ENCODE measurements at places on chromosomes 4 and X.

DNA sequence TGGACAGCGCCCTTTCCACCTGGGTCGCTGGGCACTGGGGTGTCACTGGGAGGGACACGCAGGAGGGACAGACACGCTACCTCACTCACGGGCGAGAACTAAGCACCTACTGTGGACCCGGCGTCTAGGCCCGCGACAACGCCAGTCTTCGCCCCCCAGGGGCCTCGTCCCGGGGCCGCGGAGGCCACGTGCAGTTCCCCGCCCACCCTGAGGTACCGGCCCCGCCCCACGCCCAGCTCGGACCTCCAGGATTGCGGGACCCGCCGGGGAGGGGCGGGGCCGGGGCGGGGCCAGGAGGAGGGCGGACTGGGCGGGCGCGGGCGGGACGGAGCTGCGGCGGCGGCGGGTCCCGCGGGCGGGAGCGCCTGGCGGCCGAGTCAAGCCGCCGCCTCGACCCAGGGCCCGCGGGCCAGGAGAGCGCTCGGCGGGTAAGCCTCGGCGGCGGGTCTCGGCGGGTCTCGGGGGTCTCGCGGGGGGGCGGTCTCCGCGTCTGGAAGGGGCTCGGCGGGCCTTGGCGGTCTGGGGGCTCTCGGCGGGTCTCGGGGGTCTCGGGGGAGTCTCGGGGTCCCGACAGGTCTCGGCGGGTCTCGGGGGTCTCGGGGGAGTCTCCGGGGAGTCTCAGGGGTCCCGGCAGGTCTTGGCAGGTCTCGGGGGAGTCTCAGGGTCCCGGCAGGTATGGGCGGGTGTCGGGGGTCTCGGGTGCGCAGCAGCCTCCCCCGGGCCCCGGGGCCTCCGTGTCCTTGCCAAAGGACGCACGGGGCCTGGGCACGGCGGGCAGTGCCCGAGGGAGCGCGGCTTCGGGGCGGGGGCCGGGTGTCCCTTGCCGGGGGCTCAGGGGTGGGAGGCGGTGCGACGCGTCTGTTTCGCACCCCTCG is at the start of gene SH3BP2:
Gene SH3BP2 (plus strand): TSS at position 375 of the 875 bp plus-strand sequence. CDS start 27,533 bp downstream, outside the sequence.
- DNase-seq = peak; percentile 60

DNA sequence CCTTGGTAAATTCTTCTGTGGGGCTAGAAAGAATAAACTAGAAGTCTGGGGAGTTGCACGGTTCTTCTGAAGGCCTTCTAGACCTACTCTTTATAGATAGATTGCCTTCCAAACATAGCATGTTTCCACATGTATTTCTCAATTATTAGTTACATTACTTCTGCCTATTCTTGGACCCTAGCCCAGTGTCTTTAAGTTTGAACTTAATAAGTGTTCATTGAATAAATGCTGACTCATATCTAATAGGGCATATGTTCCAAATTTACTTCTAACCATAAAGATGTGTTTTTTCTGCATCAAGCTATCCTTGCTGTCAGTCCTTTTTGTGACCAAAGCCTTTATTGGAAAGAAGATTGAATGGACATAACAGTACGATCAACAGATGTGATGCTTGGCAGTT is 503.6 kb upstream of the ZFP42 start:
- DNase-seq = no peak

DNA sequence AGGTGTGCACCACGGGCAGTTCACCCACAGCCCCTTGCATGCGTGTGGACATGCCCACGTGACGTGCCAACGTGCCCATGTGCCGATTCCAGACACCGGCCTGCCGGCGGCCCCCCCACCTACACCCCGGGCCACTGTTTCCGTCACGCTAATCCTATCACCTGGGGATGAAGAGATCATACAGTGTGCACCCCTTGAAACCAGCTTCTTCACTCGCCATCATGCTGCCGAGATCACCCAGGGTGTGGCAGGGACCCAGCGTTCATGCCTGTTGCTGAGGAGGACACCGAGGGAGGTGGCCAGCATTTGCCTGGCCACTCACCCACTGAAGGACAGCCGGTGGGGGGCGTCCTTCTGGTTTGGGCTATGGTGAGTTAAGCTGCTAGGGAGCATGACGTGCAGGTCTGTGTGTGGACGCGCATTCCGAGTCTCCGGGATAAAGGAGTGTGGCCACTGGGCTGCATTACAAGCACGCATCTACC is 14.1 kb downstream of the CTBP1 start:
- DNase-seq = no peak

- DNase-seq = no peak
Measured at GRCh38 chr4:2829321-2829932, 14.2 kb upstream of the ADD1 start.

DNA sequence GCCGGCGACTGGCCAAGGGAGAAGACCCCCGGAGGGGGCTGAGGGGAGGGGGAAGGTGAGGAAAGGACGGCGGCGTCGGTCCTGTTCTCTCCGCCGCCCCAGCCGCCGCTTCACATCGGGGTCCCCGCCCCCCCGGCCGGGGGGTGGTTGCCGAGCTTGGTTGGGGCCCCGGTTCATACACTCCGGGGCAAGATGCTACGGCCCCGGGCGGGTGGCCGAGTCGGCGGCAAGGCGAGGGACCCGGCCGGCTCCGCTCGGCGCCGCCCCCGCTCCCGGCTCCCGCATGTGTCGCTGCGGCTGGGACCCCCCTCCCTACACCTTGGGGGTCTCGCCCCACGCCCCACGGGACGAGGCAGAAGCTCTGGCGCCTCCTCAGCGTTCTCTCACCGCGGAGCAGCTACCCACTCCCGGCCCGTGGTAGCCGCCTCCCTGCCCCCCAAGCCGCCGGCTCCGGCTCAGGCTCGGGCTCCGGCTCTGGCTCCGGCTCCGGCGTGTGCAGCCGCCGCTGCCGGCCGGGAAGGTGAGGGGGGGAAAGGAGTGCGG is 461 bp downstream of the FBXW7 start:
- DNase-seq = no peak

DNA sequence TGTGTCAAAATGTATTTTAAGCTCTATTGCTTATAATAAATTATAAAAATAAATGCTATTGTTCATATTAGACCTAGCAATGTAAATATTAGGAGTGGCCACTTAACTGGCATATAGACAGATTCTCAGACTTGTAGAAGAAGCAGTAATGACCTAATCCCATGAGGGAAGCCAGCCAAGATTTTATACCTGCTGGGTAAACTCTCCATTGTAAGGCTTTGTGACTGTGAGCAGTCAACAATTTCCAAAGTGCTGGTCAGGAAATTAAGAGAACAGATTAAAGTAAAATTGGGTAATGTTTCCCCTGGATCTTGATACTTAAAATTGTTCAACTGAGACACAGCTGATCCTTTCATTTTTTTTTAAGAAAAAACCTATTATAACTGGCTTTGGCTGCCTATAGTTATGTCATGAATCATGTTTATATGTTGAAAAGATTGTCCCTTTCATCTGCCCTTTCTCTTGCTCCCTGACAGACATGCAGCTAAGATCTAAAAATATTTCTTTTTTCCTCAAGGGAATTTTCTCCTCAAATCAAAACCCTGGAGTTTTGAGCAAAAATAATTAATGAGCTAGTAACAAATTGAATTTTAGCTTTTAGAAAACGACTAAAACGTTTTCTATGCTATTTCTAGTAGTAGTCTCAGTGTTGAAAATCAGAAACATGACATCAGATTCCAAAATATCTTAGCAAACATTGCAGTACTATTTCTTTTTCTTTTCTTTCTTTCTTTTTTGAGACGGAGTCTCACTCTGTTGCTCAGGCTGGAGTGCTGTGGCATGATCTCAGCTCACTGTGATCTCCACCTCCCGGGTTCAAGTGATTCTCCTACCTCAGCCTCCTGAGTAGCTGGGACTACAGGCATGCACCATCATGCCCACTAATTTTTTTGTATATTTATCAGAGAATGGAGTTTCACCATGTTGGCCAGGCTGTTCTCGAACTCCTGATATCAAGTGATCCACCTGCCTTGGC is 77.9 kb downstream of the ADGRL3 start:
- no peak for DNase-seq
